ENCODE measurements at places on chromosomes 2 and 18. TPM values are rescaled to one million over a fixed set of nuclear protein-coding genes. Genes with fewer than 3 reads are reported as not detected.

GRCh38 chr2:103427567-103427966 lies 665.7 kb downstream of the TMEM182 start:
- DNase-seq: no peak
- H3K27ac ChIP-seq: no peak overlapping the region
- no peak overlapping the region for H3K4me3 ChIP-seq
- no peaks in the 10 kb centered on the region for H3K27me3 ChIP-seq

GRCh38 chr2:101124643-101125366 lies 26.4 kb downstream of the TBC1D8 start:
- no peak overlapping the region for H3K27ac ChIP-seq
- no peak for DNase-seq
- no peaks in the 10 kb centered on the region for H3K36me3 ChIP-seq
- peaks cover 32% of the 10 kb centered on the region for H3K4me1 ChIP-seq
- H3K27me3 ChIP-seq: no peaks in the 10 kb centered on the region

GRCh38 chr2:161919873-161920272 lies 154.1 kb downstream of the DPP4 start:
- H3K4me3 ChIP-seq: no peak overlapping the region
- no peaks in the 10 kb centered on the region for H3K36me3 ChIP-seq
- no peaks in the 10 kb centered on the region for H3K4me1 ChIP-seq

The DNAJC5G gene
- not detected for polyA plus RNA-seq

Measured in CD14-positive monocyte (primary cell).